Stimulated activated CD4-positive, alpha-beta T cell treated with anti-CD3 and anti-CD28 coated beads, Interleukin-12 subunit alpha, Interleukin-12 subunit beta, amount 100 ng/mL, for 4 hours (primary cell): ENCODE measurements at places on chromosomes 5 and 9.
A peak's percentile ranks its signal among the peaks of the same experiment; 100 is the strongest.

- DNase-seq = no peak
Observed at GRCh38 chr9:6902423-6902822, 144.7 kb downstream of the KDM4C start.

DNA sequence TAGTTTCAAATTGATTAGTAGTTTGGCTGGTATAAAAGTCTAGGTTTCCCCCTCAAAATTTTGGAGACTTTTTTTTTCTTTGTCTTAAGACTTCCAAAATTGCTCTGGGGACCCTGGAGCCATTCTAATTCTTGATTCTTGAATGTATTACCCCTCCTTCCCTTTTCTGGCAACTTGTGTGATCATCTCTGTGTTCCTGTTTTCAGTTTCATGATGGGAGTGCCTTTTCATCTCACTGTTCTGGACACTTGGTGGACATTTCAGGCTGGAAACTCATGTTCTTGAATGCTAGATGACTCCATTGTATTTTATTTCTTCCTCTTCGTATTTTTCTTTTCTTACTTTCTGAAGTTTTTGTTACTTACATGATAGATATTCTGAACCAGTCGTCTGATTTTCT lies 57.3 kb upstream of the LRRC70 start:
- DNase-seq = no peak

DNA sequence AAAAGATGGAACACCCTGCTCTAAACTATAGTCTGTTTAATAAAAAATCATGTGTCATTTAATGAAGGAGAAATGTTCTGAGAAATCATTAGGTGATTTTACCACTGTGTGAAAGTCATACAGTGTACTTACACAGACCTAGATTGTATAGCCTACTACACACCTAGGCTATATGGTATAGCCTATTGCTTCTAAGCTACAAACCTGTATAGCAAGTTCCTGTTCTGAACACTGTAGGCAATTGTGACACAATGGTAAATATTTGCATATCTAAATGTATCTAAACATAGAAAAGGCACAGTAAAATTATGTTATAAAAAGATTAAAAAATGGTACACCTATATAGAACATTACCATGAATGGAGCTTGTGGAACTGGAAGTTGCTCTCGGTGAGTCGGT lies 40.6 kb downstream of the EFNA5 start:
- no peak for DNase-seq

- DNase-seq = no peak
Observed at GRCh38 chr5:132256783-132257130, 739 bp upstream of the PDLIM4 start.

GRCh38 chr9:33048054-33048465 lies 23.0 kb downstream of the DNAJA1 start:
- no peak for DNase-seq

DNA sequence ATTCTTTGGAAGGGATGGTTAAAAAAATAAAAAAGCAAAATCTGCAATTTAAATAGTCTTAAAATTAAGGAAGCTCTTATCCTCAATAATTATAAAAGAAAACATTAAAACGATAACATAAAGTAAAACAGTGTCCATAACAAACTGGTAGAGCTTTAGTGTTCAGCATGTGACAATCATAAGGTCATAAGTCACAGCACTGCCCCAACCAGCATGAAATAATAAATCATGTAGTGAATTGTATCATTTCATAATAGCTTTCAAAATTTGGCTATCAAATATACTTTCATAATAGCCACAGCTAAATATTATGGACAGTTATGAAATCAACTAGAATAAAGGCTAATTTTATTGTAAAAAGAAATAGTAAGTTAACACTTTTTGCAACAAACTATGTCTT lies 10.0 kb downstream of the NR3C1 start:
- no peak for DNase-seq

GRCh38 chr5:6187501-6187900 lies 190.8 kb downstream of the MED10 start:
- DNase-seq = no peak

GRCh38 chr9:97359147-97359546 lies 51.7 kb downstream of the CCDC180 start:
- DNase-seq = no peak

DNA sequence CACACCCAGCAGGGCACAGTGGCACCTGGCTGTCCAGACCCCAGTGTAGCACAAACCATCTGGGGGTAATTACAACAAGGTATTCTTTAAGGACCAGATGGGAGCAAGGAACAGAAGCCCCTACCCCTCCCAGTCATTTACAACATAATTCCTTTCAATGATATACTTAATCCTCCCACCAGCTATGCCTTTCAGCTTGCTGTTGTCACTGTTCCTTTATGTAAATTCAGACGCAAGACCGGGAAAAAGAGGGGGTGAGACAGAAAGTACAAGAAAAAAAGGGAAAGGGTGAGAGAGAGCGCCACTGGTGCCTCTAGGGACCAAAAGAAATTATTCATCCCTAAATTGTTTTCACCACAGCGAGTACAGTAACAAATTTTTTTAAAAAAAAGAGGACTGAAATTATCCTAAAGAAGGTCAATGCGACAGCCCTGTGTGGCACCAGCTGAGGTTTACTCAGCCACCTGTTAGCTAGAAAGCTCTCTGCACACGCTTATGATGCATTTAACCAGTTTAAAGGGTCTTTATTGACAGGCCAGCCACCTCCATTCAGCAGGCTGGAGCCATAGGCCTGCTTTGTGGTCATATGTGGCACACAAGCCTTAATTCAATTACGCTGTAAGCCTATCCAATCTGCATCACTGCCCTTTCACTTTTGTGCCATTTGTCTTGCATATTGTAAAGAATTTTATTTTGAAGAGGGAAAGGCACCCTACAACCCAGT lies 210.2 kb upstream of the ISL1 start:
- DNase-seq = no peak

DNA sequence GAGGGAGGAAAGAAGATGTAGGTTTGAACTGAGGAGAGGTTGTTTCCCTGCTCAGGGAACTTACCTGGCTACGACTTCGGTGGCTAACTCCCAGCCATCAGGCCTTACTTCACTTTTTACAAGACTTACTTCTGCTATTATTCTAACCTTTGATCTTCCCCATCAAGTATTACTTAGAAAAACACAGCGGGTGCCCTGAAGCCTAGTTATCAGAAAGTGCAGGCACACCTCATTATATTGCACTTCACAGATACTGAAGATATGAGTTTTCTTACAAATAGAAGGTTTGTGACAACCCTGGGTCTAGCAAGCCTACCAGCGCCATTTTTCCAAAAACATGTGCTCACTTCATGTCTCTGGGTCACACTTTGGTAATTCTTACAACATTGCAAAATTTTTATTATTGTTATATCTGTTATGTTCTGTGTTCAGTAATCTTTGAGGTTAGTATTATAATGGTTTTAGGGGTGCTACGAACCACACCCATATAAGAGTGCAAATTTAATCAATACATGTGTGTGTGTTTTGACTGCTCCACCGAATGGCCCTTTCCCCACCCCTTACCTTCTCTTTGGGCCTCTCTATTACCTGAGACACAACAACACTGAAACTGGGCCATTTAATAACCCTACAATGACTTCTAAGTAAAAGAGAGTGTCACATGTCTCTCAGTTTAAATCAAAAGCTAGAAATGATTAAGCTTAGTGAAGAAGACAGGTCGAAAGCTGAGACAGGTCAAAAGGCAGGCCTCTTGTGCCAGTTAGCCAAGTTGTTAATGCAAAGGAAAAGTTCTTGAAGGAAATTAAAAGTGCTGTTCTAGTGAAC lies 2102.7 kb upstream of the WWC1 start:
- DNase-seq = no peak

- no peak for DNase-seq
Observed at GRCh38 chr5:108623826-108624225, 123.9 kb upstream of the FER start.

GRCh38 chr5:176394881-176395675 lies 6.5 kb downstream of the HIGD2A start:
- DNase-seq = no peak

DNA sequence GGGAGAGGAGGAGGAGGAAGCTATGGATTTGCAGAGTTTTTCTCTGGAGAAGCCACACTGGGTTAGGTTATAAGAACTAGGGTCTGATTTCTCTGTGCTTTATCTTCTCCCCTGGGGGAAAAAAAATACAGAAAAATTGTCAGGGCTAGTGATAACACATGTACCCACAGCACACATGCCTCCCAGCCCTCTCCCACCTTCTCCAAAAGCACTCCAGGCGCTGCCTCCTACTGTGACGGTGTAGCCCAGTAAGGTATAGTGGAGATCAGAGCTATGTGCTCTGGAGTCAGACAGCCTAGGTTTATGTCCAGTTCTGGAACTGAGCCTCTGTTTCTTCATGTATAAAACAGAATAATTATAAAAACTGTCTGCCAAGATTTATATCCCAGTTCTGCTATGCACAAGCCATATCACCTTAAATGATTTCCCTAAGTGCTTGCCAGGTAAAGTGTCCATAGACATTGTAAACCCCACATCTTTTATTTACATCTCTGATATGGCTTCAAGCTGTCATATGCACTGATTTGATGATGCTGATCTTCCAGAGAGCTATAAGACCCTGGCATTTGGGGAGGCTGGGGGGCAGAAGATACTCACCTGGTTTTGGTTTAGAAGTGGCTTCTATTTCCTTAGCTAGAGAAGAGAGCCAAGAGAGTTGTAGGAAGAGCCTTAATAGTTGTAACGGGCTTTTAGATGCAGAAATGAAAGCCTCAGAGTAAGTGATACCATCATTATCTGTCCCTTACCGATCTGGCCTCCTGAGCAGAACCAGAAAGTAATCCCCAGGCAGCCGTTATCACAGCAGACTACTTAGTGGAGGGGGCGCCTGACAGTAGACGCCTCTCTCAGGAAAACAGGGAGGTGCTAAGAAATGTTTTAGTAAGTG lies 7.6 kb downstream of the SLC1A3 start:
- no peak for DNase-seq

DNA sequence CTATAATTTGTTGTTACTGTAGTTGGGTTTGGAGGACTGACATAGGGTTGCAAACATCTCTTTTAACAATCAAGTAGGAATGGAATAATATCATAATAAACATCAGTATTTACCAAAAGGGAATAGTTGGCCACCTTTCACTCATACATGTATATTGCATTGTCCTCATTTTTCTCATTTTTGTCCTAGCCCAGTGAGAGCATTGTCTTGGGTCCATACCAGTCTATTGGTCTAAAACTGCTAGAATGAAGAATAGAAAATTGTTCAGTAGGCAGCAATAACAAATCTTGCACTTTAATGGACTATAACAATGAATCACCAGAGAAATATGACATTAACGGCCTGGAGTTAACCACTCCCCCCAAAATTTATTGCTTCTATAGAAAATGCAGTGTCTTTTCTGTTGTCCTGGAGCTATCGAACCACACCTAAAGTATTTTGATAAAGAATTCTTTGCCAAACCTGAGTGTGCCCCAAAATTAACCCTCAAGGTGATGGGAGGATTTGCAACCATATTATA lies 80.9 kb upstream of the IL33 start:
- DNase-seq = no peak

DNA sequence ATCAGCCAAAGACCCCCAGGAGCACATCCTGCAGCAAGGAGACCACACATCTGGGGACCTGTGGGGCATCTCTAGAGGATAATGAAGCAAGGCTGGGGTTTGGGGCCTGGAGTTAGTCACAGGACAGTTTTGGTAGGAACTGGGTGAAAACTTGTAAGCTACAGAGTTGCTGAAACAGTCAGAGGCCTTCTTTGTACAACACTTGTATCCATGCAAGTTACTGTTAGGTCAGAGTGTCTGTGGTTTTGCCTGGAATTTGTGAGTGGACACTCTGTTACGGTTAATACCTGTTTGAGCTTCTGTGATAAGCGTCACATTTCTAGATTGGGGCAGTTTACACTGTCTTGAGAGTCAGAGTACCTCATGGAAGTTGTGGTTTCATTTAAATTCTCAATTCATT lies 22.6 kb upstream of the ASPN start:
- DNase-seq = no peak

- no peak for DNase-seq
Observed at GRCh38 chr5:139494256-139494655, 11.7 kb upstream of the STING1 start.

- DNase-seq = no peak
Observed at GRCh38 chr5:2557435-2557834, 194.0 kb downstream of the IRX2 start.

- DNase-seq = peak; percentile 51
Observed at GRCh38 chr9:137305060-137305797, 3.2 kb upstream of the NRARP start.

- no peak for DNase-seq
Observed at GRCh38 chr9:37859043-37859442, 44.9 kb downstream of the SLC25A51 start.

DNA sequence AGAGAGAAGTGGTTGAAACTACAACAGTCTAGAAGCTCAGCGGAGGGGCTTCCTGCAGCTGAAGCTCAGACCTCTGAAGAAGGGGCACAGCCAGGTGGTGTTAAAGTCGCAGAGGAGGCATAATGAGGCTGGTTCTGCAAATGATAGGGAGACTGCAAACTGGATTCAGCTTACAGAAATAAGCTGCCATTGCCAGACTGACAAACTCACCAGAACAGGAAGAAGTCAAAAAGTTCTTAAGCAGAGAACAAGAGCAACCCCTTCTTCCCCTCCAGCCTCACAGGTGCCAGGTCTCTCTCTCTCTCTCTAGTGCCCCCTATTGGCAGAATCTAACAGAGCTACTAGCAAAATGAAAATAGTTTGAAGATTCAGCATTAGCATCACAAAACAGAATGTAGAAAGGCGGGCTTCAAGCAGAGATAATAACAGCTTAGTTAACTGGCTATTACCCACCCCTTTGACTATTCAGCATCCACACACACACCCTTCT lies 76.7 kb downstream of the GRAMD2B start:
- no peak for DNase-seq

DNA sequence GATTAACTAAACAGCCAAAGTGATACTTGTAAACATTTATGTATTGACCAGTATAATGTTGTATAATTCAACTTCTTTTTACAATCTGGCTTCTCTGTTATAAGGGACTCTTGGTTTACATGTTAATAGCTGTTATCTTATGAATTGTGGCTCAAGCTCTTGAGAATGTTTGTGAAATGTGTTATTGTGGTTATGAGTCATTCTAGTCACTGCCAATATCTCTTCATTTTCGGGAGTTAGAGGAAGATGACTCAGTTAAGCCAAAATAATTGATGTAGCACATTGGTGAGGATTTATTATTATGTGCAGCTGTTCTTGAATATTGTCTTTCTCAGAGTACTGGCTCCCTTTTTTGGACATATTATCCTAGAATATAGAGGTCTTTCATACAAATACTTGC lies 655.2 kb upstream of the RIOK2 start:
- no peak for DNase-seq

- DNase-seq = no peak
Observed at GRCh38 chr5:116358911-116359418, 215.7 kb downstream of the SEMA6A start.

DNA sequence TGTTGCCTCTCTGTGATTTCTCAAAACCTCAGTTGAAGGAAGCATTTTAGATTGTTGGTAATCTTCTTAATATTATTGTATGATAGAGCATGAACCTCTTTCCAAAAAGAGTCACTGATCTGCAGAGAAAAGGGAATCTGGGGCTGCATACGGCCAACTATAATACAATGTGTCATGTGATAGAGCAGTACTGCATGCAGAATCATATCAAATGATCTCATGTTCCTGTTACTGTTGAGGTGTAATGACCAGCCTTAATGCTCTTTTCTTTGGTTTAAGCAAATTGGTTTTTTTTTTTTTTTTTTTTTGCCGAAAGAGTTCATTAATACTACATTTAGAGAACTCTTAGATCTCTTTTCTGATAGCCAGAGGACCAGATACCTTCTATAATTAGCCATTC lies 12.9 kb upstream of the MSMP start:
- DNase-seq = no peak
